Nucleus accumbens (tissue), 56 donors: ENCODE measurements at places on chromosomes 7 and 10.

- DNase-seq, result no peak
These were observed 280.4 kb downstream of the CELF2 start for GRCh38 chr10:11298116-11298515.

DNA sequence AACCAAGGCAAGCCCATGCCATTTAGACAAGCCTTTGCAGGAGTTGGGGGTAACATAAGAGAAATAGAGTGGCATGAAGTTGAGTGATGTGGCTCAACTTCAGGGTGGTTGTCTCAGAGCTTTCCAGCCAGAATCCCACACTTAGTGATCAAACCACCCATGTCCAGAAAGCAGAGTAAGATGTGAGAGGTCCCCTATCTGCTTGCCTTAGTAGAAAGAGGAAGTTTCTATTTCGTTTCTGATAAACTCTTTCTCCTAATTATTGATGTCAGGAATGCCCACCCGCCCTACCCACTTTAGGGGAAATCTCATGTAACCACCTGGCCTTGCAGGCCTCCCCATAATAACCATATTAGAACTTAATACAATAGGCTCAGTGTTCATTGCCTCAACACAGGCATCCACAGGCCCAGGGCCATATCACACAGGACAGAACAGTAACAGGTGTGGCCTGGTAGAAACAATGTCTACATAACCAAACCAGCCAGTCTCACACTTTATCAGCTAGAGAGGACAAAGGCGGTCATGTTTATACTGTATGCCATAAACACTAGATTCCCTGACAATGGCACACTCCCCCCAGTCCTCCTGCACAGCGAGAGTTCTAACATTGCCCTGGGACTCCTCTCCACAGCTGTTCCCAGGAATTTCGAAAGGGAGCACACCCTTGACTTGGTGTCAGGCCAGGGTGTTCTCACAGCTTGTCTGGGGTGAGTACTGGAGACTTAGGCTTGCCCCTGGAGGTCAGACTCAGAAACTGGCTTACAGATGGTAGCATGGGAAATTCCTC is 364.4 kb downstream of the CXCL12 start:
- DNase-seq, result no peak

DNA sequence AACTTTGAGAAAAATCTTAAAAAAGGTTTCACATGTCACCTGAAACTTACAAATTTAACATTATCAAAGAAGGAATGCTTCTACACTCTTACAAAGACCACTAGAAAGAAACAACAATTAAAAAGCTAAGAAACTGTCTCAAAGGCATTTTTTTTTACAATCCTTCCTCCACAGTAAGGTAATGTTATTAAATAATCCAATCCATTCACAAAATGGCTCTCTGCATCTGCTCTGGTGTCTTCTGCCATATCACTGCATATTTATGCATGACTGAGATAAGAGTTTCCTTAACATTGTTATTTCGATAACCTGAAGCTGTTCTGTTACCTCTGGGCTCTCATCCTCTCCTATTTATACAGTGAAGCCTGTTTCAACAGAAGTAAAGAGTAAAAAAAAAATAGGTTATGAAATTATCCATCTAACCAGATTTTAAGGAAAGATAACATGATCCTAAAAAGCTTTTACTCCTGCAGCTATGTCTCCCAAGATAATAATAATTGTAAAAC is 8.5 kb downstream of the HNRNPA2B1 start:
- DNase-seq, result no peak

GRCh38 chr10:12768156-12769100 is 233.1 kb downstream of the CCDC3 start:
- DNase-seq, result no peak

- no peak for DNase-seq
These were observed 1019.4 kb downstream of the KCNMA1 start for GRCh38 chr10:76618171-76618570.

- DNase-seq, result no peak
These were observed 157.8 kb downstream of the DNAJB6 start for GRCh38 chr7:157494506-157495176.

DNA sequence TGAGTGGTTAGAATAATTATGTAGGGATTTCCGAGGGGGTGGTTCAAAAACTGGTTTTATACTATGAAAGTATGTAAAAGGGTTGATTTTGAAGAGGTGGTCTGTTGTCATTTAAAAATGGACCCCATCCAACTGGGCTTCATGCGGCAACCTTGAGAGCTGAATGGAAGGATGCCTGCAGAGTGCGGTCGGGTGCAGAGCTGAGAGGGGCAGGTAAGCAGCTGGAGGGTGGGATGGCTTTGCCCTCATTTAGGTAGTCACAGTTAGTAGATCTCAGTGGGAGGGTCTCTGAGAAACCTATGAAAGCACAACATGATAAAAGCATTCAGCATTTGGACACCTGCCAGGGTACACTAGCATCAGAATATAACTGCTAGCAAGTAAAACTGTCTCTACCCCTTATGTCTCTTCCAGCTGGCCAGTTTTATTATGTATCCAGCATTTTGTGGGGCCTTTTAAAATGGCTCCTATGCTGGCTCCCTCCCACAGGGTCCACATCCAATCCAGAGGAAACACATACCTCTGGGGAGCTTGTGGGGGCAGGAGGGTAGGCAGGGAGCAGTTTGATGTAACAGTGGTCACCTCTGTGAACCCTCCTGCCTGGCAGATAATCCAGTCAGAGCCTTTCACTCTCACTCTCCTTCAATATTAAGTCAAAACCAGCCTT is 75.9 kb upstream of the MAGI2 start:
- no peak for DNase-seq

DNA sequence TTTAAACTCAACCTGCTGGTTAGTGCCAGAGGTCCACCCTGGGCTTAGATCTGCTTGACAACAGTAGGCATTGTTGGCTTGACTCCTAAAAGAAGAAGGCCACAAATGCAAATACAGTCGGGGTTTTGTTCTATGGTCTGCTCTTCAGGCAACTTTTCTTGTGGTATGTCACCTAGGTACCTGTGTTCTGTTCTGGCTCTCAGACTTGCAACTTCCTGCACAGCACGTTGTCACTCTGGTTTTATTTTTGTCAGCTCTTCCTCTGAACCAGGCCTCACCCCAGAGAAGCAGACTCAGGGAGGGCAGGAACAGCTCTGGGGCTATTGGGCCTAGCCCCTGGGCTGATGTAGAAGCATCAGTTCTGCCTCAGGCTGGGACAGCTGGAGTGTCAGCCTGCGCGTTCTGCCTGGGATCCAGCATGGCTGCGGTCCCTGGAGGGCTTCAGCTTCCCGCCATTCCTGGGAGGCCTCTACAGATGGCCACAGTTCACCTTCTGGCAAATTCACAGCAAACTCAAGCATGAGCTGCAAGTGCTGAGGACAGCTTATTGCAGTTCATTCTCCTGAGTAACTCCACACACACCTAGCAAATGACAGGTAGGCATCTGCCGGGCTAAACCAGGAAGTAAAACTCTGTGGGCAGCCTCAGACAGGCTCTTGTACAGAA is 11.0 kb upstream of the PDCD4 start:
- DNase-seq, result no peak

- no peak for DNase-seq
These were observed 145.6 kb upstream of the ZNF32 start for GRCh38 chr10:43794181-43794815.
